ENCODE measurements at places on chromosomes 7 and 10.
A peak's percentile ranks its signal among the peaks of the same experiment; 100 is the strongest.

DNA sequence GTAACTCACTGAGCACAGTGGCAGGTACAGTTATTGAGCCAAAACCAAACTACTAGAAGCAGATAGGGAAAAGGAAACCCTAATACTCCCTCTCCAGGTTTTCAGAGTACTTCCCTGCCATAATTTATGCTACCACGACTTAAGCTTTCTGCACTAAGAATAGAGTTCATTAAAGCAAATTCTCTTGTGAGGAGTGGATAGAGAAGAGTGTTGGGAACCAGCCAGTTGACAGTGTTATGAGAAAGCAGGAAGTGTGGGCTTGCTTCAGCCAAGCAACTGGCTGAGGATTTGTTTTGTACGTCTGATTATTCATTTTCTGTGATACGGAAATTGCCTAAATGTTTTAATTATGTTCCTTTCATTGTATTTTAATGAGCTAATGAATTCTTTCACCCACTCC lies 280.5 kb downstream of the KIF20B start:
- DNase-seq = peak; percentile 29

- DNase-seq = no peak
Observed at GRCh38 chr10:51718804-51719291, 19.5 kb upstream of the CSTF2T start.

DNA sequence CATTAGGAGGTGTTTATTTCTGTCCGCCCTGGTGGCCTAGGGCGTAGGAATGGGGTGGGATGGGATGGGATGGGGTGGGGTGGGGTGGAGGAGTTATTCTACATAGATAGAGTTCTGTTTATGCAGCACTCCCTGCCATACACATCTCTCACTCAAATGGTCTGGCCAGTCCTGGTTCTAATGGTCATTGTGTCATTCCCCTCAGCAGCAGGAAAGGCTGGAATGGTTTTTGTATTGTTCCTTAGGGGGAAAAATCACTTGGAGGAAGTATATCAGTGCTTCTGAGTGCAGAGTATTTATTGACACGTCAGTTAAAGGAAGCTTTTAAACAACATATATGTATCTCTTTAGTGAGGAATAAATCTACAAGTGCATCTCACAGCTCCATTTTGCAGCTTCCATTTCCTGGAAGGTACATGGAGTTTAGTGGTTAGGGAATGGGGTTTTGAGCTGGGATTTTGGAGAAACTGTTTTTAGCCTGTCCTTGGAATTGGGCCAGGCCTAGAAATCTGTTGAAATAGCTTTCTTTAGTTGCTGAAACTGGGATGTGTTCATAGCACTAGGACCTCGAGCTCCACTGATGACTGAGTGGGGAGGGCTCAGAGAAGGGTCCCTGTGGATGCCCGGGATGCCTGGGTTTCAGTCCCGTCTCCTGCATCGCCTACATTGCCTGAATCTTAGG lies 8.3 kb downstream of the TSPAN14 start:
- DNase-seq = no peak

- no peak for DNase-seq
Observed at GRCh38 chr10:45627412-45628048, 45.0 kb downstream of the ZFAND4 start.

DNA sequence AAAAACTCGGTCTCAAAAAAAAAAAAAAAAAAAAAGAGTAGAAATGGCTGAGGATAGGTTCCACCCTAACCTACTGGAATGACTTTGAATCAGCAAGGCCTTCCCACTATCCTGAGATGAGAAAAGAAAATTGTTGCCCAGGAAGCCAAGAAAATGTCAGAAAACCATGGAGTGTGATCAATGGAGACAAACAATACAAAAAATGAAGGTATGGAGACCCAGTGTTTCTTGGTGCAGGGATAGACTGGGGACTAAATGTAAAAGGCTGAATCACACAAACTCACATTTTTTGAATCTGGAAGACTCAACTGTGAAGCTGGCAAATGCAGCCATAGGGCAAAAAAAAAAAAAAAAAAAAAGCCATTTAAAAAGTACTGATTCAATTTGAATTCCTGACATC lies 364.3 kb upstream of the ANKRD30A start:
- DNase-seq = no peak

DNA sequence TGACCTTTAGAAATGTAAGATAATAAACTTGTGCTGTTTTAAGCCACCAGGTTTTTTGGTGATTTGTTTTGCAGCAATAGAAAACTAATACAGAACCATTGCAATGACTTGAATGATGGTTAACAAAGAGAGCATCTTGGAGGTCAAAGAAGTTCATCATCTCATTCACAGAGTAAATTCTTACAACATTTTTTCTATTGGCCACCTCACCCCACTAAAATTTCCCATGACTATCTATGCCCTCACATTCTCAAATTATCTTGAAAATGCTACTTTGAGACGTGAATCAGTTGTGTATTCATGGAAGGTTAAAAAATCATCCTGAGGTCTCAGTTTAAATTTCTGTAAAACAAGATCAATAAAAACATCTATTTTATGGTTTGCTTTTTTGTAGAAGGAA lies 754.2 kb downstream of the SORCS1 start:
- DNase-seq = no peak

DNA sequence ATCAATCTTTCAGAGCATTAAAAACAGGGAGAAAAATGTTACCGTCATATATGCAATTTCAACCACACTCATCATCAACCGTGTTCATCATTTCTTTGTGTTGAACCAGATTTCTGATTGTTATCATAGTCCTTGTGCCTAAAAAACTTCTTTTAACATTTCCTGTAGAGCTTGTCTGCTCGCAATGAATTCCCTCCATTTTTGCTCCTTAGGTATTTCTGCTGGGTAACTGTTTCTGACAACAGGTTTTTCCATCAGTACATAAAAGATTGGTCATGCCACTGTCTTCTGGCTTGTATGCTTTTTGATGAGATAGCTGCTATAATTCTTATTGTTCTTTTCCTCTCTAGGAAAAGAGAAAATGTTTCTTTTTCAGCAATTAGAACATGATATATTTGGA lies 8.6 kb upstream of the RBM33 start:
- DNase-seq = no peak

DNA sequence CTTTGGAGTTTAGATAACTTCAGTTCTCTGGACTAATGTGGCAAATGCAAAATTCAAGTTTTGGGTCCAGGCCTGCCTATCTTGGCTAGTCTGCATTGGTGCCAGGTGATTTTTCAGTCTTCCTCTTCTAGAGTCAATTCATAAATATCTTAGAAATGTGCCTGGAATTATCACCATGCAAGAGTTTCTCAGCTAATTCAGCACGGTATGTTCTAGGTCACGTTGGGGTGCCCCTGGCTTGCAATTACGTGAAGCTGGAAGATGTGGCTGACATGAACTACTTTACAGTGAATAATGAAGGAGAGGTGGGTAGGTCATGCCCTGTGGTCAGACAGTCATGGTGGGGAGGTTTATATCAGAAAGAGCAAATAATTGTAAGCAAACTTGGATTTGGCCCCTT lies 25.0 kb downstream of the ZDHHC6 start:
- no peak for DNase-seq

DNA sequence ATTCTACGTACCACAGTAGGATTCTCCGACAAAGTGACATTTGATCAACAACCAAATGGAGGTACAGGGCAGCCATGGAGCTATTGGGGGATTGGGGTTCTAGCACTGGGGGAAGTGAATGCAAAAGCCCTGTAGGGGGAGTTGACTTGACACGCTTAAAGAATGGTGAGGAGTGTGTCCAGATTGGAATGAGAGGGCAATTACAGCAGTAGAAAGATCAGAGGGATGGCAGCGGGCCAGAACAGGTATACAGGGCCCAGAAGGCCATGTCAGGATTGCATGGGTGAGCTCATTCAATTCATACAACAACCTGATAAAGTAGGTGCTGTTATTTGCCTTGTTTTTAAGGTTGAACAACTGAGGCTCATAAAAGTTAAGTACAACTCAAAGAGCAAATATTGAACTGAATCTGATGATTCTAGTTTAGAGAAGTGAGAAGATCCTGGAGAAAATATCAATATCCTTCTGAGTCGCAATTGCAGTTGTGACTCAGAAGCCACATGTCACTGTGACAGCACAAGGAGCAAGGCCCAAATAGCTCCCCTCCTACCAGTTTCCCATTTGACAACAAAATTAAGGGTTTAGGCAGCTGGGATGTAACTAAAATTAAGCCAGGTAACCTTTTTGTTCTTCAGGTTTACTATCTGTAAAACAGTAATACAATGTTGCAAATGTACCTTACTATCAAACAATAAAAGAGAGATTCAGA lies 28.0 kb upstream of the CTTNBP2 start:
- no peak for DNase-seq

DNA sequence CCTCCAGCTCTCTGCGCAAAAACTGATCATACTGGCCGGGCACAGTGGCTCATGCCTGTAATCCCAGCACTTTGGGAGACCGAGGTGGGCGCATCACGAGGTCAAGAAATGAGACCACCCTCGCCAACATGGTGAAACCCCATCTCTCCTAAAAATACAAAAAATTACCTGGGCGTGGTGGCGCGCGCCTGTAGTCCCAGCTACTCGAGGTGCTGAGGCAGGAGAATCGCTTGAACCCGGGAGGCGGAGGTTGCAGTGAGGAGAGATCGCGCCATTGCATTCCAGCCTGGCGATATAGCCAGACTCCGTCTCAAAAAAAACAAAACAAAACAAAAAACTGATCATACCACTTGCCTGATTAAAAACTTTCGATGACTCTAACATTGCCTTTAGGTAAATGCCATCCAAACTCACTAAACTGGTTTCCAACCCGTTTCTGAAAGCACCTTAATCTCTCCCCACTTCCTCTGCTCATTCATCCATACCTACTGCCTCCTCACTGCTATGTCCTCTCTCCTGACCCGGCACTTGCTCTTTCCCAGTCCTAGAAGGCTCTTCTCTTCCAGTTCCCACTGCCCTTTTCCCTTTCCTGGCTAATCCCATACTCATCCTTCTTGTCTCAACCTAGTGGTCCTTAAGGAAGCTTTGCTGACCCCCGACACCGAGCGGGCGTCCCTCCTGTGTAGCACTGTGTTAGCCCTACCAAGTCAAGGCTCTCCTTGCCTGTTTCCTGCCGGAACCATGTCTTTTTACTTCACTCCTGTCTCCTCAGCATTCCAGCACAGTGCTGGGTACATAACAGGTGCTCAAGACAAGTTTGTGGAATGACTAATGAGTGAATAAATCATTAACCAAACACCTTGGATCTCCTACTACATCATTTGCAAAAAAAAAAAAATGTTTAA lies 686 bp upstream of the MIOS start:
- DNase-seq = no peak

GRCh38 chr10:73971636-73972354 lies 26.1 kb upstream of the VCL start:
- no peak for DNase-seq

DNA sequence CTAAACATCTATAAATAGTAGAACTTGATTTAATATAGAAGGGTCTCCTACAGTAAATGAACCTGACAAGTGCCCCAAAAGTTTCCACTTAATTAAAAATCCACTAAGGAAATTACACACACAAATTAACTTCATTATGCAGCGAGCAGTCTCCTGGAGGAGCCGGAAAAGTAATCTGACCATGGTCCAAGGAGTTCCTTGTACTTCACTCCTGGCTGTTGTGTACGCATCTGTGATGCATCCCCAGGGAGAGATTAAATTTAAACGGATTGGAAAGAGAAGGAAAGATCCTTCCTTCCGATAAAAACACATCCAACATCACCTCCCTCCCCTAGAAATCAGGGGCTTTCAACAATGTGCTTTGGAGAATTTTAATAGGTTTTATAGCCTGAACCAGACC lies 85.5 kb downstream of the PARD3 start:
- no peak for DNase-seq

DNA sequence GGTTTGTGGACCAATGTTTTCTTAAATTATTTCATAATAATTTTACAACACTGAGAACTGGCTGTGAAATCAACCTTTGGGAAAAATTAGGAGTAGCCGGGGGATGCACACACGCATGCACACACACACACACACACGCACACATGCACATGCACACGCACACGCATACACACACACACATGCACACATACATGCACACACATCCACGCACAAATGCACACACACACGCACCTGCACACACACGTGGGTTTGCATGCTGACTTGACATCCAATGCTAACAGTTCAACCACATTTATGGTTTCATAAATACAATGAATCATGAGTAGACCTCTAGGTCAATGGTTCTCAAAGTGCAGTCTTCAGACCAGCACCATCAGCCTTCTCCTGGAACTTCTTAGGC lies 354.1 kb downstream of the DPP6 start:
- no peak for DNase-seq

GRCh38 chr7:41501466-41501865 lies 201.4 kb downstream of the INHBA start:
- no peak for DNase-seq

- peak; percentile 83 for DNase-seq
Observed at GRCh38 chr10:102646610-102647442, 2.5 kb downstream of the TRIM8 start.

GRCh38 chr10:119341459-119342301 lies 134.3 kb downstream of the GRK5 start:
- peak; percentile 67 for DNase-seq

GRCh38 chr10:101569323-101569621 lies 18.8 kb downstream of the POLL start:
- peak; percentile 25 for DNase-seq

GRCh38 chr10:4678023-4678950 lies 147.7 kb upstream of the AKR1E2 start:
- DNase-seq = no peak

DNA sequence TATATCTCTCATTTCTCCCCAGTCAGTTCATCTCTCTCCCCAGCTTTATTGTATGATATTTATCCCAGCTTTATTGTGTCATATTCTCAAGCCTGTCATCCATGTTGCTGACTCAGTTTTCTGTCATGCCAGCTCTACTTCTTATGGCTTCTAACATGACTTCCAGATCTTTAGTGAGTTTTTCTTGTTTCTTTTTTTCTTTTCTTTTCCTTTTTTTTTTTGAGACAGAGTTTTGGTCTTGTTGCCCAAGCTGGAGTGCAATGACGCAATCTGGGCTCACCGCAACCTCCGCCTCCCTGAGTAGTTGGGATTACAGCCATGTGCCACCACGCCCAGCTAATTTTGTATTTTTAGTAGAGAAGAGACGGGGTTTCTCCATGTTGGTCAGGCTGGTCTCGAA lies 28.7 kb upstream of the CALU start:
- no peak for DNase-seq

DNA sequence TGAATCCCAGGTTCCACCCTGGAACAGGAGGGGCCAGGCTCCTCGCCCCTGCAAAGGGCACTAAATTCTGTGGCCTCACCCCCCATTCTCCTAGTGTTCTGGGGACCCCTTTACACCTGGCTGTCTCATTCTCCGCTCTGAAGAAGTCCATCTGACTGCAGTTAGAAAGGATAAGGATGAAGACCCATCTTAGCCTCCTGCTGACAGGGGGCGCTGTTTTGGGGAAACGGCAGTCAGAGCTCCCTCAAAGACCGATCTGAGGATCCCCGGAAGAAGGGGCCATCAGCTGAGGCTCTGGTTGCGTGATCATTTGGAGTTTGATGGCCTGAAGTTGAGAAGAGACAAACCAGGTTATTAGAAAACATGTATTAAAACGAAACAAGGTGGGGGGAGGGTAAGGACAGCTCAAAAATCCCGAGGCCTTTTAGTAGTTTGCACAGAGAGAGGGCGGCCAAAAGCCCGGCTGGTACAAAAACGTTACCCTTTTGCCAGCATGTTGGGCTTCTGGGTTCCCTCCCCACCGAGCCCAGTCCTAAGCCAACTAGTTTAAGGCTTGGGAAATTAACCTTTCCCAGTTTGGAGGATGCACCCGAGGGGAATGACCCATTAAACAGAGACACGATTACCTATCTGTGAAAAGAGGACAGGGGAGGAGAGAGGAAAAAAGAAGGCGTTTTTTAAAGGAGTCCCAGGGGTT lies 102.8 kb downstream of the CHN2 start:
- DNase-seq = no peak

- DNase-seq = no peak
Observed at GRCh38 chr7:20697351-20697750, 81.9 kb downstream of the ABCB5 start.

Data from femur (tissue), 1 donor.